ENCODE measurements at places on chromosomes 2 and 18. TPM values are rescaled to one million over a fixed set of nuclear protein-coding genes. Genes with fewer than 3 reads are reported as not detected.

DNA sequence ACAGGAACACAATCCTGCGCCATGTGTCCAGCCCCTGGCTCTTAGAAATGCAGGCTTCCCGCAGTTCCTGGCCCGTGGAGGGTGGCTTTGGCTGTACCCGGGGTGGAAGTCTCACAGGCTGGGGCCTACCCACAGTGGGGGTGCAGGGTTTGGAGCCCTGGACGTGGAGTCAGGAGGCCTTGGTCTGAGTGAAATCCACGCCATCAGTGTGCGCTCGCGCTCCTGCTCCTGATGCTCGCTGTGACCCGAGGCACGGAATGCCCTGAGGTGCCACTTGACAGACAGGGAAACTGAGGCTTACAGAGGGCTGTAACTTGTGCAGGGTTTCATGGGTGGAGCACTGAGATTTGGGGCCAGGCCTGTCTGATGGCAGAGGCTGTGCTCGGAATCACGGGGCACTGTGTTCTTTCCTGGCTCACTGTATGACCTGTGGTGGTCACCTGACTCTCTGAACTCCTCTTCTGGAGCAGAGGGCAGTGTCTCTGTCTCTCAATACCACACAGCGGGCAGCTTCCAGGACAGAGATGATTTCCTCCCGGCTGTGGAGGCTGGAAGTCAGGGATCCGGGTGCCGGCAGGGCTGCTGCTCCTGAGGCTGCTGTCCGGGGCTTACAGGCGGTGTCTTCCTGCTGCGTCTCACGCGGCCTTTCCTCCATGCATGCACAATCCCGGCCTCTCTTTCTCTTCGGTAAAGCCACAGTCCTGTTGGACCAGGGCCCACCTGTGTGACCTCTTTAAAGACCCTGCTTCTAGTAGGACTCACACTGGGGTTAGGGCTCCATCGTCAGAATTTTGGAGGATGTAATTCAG, 25.9 kb upstream of the ALLC start:
- no peak for DNase-seq

DNA sequence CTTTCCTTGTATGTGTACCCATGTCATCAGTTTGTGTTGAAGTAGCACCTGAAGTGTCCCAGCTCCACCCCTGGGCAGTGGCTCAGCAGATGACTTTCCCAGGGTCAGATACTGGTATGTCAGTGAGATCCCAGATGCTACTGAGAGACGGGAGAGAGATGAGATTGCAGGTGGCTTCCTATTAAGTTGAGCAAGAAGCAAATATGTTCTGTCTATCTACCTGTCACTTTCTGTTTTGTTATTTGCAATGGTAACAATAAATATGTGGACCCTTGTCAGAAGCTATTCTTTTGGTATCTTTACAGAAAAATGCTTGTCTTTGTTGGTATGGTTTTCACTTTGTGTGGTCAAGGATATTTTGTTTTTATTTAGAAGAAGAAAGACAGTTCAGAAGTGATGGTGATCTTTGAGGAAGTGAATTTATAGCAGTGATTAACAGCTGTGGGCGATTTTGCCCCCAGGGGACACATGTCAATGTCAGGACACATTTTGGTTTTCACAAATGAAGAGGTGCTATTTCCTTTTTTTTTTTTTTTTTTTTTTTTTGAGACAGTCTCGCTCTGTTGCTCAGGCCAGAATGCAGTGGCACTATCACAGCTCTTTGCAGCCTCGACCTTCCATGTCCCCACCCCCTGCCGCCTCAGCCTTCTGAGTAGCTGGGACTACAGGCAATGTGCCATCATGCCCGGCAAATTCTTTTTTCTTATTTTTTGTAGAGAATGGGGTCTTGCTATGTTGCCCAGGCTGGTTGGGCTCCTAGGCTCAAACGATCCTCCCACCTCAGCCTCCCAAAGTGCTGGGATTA, 21.4 kb downstream of the MGAT5 start:
- DNase-seq, result no peak

SULT1C4 gene
- not detected for total RNA-seq

UCN gene
- 9.5 TPM for total RNA-seq

GRCh38 chr2:209073151-209073550, 350.7 kb upstream of the MAP2 start:
- no peak for DNase-seq

DNA sequence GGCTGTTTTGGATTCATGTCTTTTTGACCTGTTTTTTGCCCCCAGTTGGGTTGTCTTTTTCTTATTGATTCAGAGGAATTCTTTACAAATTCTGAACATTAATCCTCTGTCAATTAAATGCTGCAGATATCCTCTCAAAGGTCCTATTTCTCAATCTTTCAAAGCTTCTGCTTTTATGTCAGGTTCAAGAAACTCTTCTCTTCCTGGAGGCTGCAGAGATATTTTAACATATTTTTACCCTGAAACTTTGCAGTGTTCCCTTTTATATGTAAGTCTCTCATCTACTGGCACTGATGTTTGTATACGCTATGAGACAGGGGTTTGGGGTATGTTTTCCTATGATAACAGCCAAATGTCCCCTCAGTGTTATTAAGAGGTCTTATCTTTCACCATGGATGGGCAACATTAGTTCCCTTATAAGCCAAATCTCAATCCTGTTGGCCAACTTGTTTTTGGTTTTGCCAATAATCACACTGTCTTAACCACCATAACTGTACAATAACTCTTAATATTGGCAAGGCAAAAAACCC, 159.3 kb downstream of the HDAC4 start:
- no peak for DNase-seq

DNA sequence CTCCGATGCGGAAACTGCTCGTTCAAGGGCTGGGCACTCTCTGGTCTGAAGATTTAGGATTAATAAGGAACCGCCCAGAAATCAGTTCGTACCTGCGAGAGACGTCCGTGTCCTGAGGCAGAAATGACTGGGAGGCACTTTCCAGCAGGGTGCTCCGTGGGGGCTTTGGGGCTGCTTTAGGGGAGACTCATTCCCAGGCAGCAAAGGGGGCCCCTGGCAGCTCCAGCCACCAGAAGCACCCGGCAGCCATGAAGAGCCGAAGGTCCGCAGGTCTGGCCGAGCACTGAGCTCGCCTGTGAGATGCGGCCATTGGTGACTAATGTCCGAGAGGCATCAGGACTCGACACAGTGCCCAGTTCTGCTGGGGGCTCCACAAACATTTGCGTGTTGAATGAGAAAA, 20.9 kb downstream of the KCNG2 start:
- no peak for DNase-seq

DNA sequence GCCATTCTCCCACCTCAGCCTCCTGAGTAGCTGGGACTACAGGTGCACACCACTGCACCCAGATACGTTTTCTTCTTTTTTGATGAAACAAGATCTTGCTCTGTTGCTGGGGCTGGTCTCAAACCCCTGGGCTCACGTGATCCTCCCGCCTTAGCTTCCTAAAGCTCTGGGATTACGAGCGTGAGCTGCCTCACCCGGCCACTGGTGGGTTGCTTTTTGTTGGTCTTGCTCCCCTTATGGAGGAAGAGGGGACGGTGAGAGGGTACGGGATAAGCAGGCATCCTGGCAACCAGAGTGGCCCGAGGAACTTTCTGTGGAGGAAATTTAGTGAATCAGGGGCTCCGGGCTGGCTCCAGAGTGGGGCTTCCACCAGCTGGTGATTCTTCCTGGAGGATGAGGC, 222.3 kb downstream of the HDAC4 start:
- no peak for DNase-seq

- peak; percentile 64 for DNase-seq
Observed at GRCh38 chr2:121777699-121778058, 22.2 kb downstream of the TSN start.

DNA sequence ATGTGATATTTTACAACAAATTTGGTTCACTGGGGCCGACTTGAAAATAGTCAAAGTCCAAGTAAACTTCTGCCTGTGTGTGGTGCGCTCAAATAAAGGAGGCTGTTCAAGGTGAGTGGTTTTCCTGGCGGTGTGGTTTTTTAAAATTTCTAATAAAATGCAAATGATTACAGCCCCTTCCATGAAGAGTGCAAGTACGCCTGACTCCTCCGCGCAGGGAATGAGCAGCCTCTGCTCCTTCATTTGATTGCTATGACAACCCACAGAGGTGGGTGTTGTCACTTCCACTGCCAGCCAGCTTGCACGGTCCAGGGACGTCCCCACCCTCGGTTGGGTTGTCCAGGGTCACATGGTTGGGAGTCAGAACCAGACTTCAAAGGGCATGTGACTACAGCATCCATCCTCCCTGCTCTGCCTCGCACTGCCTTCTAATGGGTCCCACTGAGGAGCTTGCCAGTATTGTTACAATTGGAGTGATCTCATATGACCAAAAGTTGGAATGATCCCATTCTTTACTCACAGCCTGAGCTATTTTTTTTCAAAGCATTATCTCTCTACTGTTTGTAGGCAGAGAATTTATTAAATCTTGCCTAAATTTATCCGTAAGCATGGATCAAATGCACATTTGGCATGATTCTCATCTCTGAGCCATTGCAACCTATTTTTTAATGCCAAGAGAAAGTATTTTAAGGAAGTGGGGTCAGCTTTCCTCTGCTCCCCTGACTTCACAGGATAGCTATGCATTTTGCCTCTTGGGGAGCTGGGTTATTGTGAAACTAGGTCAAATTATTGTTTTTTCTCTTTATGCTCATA, 121.3 kb downstream of the AGAP1 start:
- DNase-seq, result peak; percentile 23
